IMR-90 (cell line): ENCODE measurements at places on chromosomes 6 and 20. TPM values are rescaled to one million over a fixed set of nuclear protein-coding genes. Genes with fewer than 3 reads are reported as not detected.
A peak's percentile ranks its signal among the peaks of the same experiment; 100 is the strongest.

DNA sequence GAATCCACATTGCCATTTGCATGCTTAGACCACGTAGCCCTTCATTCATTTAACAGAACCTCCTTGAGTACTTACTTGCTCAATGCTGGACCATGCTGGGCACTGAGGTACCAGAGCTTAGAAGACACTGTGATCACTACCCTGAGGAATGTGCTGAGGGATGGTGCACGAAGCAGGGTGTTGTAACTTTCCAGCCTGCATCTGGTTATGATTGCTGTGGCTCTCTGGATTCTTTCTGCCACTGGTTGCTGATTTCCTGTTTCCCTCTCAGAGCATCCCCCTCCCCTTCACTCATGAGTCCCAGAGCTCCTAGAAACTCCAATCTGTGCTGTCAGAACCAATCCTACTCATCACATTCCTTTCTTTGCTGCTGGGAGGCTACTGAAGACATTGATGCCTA, 537.4 kb downstream of the PTPRT start:
- no peak for DNase-seq

SYNE1 gene
- total RNA-seq = 159 and 163 TPM in 2 replicates

GRCh38 chr6:34240329-34241248, 3.9 kb downstream of the HMGA1 start:
- DNase-seq = no peak

MBOAT1 gene
- total RNA-seq = 4.7 and 5.6 TPM in 2 replicates

GRCh38 chr6:17877196-17877894, 110.1 kb downstream of the KIF13A start:
- DNase-seq = peak; percentile 81

RNASET2 gene
- 13.6 and 14.2 TPM in 2 replicates for total RNA-seq

PPP1R10 gene
- total RNA-seq = 16.1 and 18.8 TPM in 2 replicates

DNA sequence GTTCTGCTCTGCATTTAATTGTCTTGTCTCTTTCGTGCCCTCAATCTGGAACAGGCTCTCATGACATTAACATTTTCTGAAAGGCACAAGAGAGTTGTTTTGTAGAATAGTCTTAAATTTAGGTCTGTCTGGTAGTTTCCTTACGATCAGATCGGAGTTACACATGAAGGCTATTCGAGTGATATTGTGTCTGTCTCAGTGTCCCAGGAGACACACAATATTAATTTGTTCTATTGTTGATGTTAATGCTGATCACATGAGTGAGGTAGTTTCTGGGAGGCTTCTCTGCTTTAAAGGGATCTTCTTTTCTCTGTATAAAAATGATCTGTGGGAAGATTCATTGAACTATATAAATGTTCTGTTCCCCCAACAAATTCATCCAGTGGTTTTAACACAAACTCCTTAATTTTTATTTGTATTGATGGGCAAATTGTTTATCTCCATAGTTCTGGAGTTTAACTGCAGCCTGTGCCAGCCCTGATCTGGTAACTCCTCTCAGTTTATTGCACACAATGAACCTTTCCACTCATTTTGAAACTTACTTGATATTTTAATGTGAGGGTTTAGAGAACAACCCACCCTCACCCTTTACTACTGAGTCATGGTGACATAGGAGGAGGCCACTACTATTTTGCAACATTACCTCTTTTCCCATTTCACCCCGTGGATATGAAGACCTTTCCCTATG, 223.0 kb downstream of the CBLN4 start:
- DNase-seq = no peak

SIRPB1 gene
- total RNA-seq = 0.56 and 0.90 TPM in 2 replicates

GRCh38 chr6:76772951-76773350, 690.3 kb downstream of the HTR1B start:
- no peak for DNase-seq

DNA sequence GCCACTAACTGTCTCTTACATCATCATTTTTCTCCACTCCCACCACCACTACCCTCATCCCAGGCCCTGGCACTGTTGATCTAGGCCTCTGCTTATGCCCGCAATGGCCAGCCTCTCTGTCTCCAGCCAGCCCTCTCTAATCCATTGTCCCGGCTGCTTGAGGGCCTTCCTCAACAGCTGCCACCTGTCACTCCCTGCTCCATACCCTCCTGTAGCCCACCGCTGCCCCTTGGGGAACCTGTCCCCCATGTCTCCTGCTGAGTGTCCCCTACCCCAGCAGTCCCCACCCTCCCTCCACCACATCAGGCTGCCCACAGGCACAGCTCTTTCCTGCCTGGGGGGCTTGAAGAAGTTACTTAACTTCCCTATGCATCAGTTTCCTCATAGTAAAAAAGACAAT, 13.4 kb downstream of the TEAD3 start:
- DNase-seq = no peak

C20orf202 gene
- not detected in 2 replicates for total RNA-seq

GRCh38 chr6:48535582-48536009, 424.6 kb upstream of the PTCHD4 start:
- peak; percentile 4 for DNase-seq
